ENCODE measurements at places on chromosomes 16 and 17. TPM values are rescaled to one million over a fixed set of nuclear protein-coding genes. Genes with fewer than 3 reads are reported as not detected.
A peak's percentile ranks its signal among the peaks of the same experiment; 100 is the strongest.

DNA sequence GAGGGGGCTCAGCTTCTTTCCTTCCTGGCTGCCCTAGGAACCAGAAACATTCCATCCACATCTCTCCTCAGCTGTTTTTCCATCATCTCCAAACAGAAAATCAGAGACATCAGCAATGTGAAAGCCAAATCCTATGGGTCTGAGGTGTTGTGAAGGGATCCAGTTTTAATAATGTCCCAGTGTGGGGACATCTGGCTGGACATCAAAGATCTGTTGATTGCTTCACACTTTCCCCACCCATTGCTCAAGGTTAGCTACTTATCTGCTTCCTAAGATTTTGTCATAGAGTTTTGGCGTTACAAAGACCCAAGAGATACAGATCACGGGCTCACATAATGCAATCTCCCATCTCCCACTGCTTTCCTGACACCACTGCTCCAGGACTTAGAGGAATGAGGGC is 47.8 kb upstream of the AXIN2 start:
- H3K27me3 ChIP-seq, result no peaks in the 10 kb centered on the region
- DNase-seq, result no peak
- no peaks in the 10 kb centered on the region for H3K4me1 ChIP-seq
- no peaks in the 10 kb centered on the region for H3K36me3 ChIP-seq

The EMC8 gene
- 29.1 TPM for total RNA-seq

DNA sequence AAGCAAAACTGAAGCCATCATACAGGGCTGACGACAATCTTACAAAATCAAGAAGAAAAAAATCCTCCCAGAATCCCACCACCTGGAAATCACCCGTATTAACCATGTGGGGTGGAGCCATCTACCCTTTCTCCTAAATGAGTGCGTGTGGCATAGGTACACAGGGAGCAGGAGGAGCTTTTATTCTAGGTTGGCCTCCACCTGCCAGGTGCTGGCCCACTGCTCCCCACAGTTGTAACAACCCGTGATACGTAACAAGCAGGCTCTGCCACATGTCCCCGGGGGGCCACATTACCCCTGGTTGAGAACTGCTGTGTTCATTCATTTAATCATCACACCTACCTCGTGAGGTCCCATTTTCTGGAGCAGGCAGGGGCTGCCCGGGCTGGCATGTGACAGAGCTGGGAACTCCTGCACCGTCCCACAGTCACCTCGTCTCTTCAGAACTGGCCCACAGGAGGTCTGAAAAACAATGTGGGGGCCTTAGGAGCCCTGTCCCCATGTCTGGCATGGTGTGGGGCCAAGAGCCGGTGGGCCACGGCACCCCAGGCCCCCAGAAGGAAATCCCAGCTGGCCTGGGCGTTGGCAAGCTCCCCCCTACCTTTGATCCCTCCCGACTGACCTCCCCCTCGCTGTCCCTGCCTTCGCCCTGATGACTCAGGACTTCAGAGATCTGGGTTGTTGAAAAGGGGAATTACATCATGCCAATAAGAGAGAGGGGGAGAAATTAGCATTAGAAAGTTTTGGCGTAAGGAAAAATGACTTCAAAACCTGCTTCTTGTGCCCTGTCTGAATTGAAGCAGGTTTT is 12.9 kb downstream of the CMIP start:
- H3K4me3 ChIP-seq, result no peak overlapping the region
- H3K36me3 ChIP-seq, result peaks cover 13% of the 10 kb centered on the region
- peak overlapping the region; percentile 26 for H3K27ac ChIP-seq
- H3K4me1 ChIP-seq, result peaks cover 13% of the 10 kb centered on the region
- no peak for DNase-seq

DNA sequence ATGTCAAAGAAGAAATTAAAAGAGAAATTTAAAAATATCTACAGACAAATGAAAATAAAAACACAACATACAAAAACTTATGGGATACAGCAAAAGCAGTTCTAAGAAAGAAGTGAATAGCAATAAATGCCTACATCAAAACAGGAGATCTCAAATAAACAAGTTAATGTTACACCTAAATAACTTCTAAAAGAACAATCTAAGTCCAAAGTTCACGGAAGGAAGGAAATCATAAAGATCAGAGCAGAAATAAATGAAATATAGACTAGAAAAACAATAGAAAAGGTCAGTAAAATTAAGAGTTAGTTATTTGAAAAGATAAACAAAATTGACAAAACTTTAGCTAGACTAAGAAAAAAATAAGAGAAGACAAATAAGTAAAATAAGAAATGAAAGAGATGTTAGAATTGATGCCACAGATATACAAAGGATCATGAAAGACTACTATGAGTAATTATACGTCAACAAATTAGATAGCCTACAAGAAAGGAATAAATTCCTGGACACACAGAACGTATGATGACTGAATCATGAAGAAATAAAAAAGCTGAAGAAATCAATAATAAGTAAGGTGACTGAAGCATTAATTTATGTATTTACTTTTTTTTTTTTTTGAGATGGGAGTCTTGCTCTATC is 100.4 kb downstream of the CEP112 start:
- H3K4me1 ChIP-seq, result no peaks in the 10 kb centered on the region
- H3K27me3 ChIP-seq, result no peaks in the 10 kb centered on the region
- no peak overlapping the region for H3K27ac ChIP-seq
- H3K4me3 ChIP-seq, result no peak overlapping the region
- no peak for DNase-seq
- no peaks in the 10 kb centered on the region for H3K36me3 ChIP-seq

The CRYBA1 gene
- total RNA-seq, result not detected

DNA sequence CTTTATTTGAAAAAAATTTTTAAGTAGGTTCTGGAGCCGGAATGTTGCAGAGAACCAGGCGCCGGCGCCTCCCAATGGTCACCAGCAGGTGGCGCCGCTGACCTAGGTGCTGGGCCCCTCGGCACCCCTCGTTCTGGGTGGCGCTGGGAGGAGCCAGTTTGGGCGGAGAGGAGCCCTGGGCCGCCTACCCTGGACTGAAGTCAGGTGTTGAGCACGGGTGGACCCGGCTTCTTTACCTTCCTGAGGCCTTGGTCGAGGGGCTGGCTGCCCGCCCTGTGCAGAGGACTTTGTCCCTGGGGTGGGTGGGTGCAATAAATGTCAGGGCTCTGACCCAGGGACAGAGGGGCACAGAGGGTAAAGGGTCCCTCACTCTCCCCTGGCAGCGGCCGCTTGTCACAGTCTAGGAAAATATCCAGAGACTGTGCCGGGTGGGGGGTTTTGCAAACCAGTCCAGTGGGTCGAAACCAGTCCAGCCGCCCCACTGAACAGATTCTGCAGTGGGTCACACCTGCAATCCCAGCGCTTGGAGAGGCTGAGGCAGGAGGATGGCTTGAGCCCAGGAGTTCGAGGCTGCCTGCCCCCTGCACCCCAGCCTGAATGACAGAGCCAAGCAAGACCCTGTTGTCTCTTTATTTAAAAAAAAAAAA is 30.1 kb upstream of the TNFRSF13B start:
- H3K27ac ChIP-seq, result no peak overlapping the region
- DNase-seq, result peak; percentile 78
- no peaks in the 10 kb centered on the region for H3K36me3 ChIP-seq
- H3K4me1 ChIP-seq, result peaks cover 6% of the 10 kb centered on the region

DNA sequence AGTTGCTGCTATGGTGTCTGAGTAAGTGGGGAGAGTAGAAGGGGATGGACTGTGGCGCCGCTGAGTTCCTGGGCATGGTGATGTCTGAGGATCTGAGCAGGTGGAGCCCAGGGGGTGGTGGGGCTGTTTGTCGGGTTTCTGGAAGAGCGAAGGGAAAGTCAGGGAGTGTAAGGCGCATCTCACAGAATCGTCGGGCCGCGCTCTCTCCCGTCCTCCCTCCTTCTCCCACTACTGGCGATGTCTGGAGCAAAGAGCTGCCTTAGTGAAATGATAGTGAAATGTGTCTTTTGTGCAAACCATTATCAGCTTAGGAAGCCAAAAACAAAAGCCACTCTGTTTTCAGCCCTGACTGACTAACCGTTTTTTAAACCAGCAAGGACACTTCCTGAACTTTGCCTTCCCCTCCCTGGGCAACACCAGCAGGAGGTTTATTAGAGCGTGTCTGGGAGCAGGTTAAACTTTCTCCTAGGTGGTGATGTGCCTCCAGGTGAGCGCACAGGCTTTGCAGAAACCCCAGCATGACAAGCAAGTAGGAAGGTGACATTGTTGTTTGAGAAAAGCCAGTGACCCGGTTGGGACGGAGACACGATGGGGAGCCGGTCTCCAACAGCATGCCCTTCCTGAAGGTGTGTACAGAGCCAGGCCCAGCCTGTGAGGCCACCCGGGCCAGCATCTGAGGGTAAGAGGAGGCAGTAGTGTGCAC is 49.1 kb downstream of the RAB11FIP3 start:
- H3K27ac ChIP-seq, result no peak overlapping the region
- H3K27me3 ChIP-seq, result no peaks in the 10 kb centered on the region
- no peak overlapping the region for H3K4me3 ChIP-seq
- no peaks in the 10 kb centered on the region for H3K4me1 ChIP-seq
- H3K36me3 ChIP-seq, result peaks cover 10% of the 10 kb centered on the region
- DNase-seq, result no peak

The SCPEP1 gene
- 120 TPM for total RNA-seq

The OR2C1 gene
- not detected for total RNA-seq

- peak overlapping the region; percentile 35 for H3K4me3 ChIP-seq
- no peak for DNase-seq
- H3K36me3 ChIP-seq, result no peaks in the 10 kb centered on the region
- no peak overlapping the region for H3K27ac ChIP-seq
- H3K27me3 ChIP-seq, result peaks cover 30% of the 10 kb centered on the region
Observed at GRCh38 chr17:3695129-3695722, 729 bp downstream of the P2RX5 start.

GRCh38 chr17:81865358-81865732 is 5.0 kb upstream of the P4HB start:
- H3K27me3 ChIP-seq, result no peaks in the 10 kb centered on the region
- peaks cover 4% of the 10 kb centered on the region for H3K36me3 ChIP-seq
- no peak for DNase-seq

The ULK2 gene
- total RNA-seq, result 20.9 TPM

The TSNAXIP1 gene
- total RNA-seq, result 0.52 TPM

- H3K27ac ChIP-seq, result peak overlapping the region; percentile 98
- no peaks in the 10 kb centered on the region for H3K36me3 ChIP-seq
- H3K4me3 ChIP-seq, result peak overlapping the region; percentile 37
Observed at GRCh38 chr17:80264205-80265075, 3.8 kb downstream of the RNF213 start.

DNA sequence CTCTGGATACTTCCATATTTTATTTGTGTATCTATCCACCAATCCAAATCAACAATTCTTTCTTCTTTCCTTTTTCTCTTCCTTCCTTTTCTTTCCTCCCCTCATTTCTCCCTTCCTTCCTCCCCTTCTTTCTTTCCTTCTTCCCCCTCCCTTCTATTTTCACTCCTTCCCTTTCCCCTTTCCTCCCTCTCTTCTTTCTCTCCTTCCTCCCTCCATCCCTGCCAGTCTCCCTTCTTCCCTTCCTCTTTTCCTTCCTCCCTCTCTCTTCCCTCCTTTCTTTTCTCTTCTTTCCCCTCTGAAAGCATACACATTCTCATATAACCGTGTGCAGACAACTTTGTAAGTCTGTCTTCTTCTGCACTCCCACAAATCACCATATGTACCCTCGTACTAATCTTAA is 382.3 kb upstream of the MAF start:
- DNase-seq, result no peak
- H3K27me3 ChIP-seq, result no peaks in the 10 kb centered on the region
- H3K4me1 ChIP-seq, result no peaks in the 10 kb centered on the region
- no peak overlapping the region for H3K27ac ChIP-seq

- no peaks in the 10 kb centered on the region for H3K36me3 ChIP-seq
- DNase-seq, result peak; percentile 83
- H3K4me3 ChIP-seq, result peak overlapping the region; percentile 60
- H3K4me1 ChIP-seq, result peaks cover 9% of the 10 kb centered on the region
- peak overlapping the region; percentile 94 for H3K27ac ChIP-seq
Observed at GRCh38 chr17:67993153-67993997, 2.9 kb downstream of the C17orf58 start.

GRCh38 chr17:82813299-82814051 is 26.3 kb downstream of the ZNF750 start:
- no peaks in the 10 kb centered on the region for H3K36me3 ChIP-seq
- H3K27me3 ChIP-seq, result no peaks in the 10 kb centered on the region
- no peak for DNase-seq
- H3K4me1 ChIP-seq, result no peaks in the 10 kb centered on the region
- no peak overlapping the region for H3K4me3 ChIP-seq

The CCL16 gene
- total RNA-seq, result not detected

The SHCBP1 gene
- total RNA-seq, result 5.6 TPM

The HSD17B2 gene
- total RNA-seq, result 0.55 TPM

GRCh38 chr16:27762441-27762840 is 212.5 kb downstream of the KATNIP start:
- H3K4me1 ChIP-seq, result no peaks in the 10 kb centered on the region
- no peak overlapping the region for H3K27ac ChIP-seq
- H3K4me3 ChIP-seq, result no peak overlapping the region
- H3K27me3 ChIP-seq, result no peaks in the 10 kb centered on the region

The CLEC19A gene
- total RNA-seq, result 0.44 TPM

- no peaks in the 10 kb centered on the region for H3K36me3 ChIP-seq
- H3K4me1 ChIP-seq, result no peaks in the 10 kb centered on the region
- H3K4me3 ChIP-seq, result no peak overlapping the region
- no peak overlapping the region for H3K27ac ChIP-seq
Observed at GRCh38 chr16:79897453-79898146, 297.1 kb upstream of the MAF start.

The TMIGD1 gene
- not detected for total RNA-seq

DNA sequence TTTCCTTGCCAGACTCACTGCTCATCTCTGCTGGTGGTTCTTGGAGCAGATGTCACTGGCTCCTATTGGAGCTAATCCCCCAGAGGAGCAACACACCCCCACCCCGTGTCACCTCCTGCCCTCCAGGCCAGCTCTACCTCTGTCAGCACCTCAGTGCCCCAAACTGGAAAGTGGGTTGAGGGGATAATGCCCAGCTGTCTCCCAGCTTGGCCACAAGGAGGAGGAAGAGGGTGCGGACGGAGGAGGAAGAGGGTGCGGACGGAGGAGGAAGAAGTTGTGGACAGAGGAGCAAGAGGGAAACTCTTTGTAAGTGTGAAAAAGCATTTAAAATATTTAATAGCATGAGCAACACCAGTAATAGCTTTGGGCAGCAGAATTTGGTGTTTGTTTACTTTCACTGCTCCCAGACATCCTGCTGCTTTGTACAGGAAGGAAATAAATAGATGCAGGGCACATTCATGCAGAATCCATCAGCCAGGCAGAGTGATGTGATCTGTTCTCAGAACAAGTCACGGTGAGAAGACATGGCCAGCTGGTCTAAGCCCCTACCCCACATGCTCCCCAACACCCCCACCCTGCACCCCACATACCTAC is 82.5 kb downstream of the C17orf67 start:
- no peak for DNase-seq
- H3K36me3 ChIP-seq, result no peaks in the 10 kb centered on the region
- peaks cover 8% of the 10 kb centered on the region for H3K4me1 ChIP-seq
- H3K27ac ChIP-seq, result no peak overlapping the region
- no peaks in the 10 kb centered on the region for H3K27me3 ChIP-seq

- no peaks in the 10 kb centered on the region for H3K36me3 ChIP-seq
- H3K27ac ChIP-seq, result no peak overlapping the region
- no peaks in the 10 kb centered on the region for H3K27me3 ChIP-seq
- H3K4me1 ChIP-seq, result no peaks in the 10 kb centered on the region
- H3K4me3 ChIP-seq, result no peak overlapping the region
Observed at GRCh38 chr16:65947951-65948350, 418.5 kb upstream of the CDH5 start.

GRCh38 chr16:30018731-30019158 is 4.3 kb upstream of the C16orf92 start:
- H3K36me3 ChIP-seq, result no peaks in the 10 kb centered on the region
- no peaks in the 10 kb centered on the region for H3K27me3 ChIP-seq
- no peak overlapping the region for H3K27ac ChIP-seq
- no peaks in the 10 kb centered on the region for H3K4me1 ChIP-seq

GRCh38 chr17:81888105-81888987 is 3.0 kb downstream of the ALYREF start:
- H3K4me3 ChIP-seq, result no peak overlapping the region
- no peak for DNase-seq
- peaks cover 67% of the 10 kb centered on the region for H3K36me3 ChIP-seq
- peaks cover 15% of the 10 kb centered on the region for H3K4me1 ChIP-seq
